Stimulated activated CD4-positive, alpha-beta T cell treated with anti-CD3 and anti-CD28 coated beads, Interleukin-2, amount 100 ng/mL, for 48 hours (primary cell): ENCODE measurements at places on chromosomes 2 and 18.

- no peak for DNase-seq
Observed at GRCh38 chr2:158619496-158619895, 162.7 kb downstream of the PKP4 start.

GRCh38 chr2:191318729-191319078 is 73.5 kb downstream of the MYO1B start:
- no peak for DNase-seq

DNA sequence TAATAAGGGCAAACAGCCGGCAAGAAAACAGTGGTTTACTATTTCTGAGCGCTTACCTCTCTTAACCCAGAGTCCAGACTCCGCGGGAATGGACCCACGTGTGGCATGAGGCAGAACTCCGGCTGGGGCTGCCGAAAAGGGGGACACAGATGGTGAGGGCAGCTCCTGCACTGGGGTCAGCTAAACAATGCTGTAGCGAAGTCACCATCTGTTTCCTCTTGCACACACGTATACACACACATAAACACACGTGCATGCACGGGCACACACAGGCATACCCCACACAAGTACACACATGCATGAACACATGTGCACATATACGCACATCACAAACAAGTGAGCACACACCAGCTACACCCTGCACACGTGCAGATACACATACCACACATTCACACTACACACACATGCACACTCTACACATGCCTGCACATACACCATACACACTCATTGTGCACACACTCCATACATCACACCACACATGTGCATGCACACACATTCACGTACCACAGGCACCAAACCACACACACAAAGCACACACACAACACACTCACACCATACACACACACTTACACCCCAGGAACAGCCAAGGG is 105.9 kb upstream of the ID2 start:
- no peak for DNase-seq

DNA sequence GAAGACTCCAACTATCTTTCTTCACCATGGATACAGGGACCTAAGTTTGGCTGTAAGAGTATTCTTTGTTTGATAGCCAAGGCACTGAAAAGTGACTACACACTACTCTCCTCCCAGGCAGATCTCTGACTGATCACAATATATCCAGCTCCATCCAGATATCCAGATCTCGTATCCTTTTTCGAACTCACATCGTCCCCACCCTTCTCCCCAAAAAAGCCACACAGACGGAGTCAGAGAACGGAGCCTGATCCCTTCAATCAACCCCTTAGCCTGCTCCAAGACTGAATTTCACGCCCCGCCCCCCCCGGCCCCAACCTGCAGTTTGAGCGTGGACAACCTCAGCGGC is 533 bp downstream of the DHX57 start:
- DNase-seq = no peak

DNA sequence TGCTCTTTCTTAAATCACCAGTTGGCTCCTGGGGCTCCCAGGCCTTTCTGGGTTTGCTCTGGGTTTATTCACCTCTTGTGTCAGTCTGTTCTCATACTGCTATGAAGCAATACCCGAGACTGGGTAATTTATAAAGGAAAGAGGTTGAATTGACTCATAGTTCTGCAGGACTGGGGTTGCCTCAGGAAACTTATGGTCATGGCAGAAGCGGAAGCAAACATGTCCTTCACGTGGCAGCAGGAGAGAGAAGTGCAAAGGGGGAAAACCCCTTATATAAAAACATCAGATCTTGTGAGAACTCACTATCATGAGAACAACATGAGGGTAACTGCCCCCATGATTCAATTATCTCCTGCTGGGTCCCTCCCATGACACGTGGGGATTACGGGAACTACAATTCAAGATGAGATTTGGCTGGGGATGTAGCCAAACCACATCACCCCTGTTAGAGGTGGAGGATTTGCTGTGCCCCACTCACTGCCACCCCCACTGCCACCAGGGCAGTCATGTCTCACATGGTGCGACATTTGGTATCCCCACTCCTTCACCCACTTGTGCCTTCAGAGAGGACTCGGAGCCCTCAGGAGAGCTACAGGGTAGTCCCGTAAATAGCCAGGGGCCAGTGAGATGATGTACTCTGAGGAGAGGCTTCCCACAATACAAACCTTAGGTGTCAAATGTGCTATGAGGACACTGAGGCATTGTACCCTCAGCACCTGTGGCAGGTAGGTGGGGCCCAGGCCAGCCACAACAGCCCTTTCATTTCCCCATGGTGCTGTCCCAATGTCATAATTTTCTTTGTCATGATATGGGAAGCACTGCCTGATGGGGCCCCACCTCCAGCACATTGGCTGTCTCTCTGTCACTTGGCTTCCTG is 35.7 kb downstream of the CDC42EP3 start:
- peak; percentile 56 for DNase-seq

DNA sequence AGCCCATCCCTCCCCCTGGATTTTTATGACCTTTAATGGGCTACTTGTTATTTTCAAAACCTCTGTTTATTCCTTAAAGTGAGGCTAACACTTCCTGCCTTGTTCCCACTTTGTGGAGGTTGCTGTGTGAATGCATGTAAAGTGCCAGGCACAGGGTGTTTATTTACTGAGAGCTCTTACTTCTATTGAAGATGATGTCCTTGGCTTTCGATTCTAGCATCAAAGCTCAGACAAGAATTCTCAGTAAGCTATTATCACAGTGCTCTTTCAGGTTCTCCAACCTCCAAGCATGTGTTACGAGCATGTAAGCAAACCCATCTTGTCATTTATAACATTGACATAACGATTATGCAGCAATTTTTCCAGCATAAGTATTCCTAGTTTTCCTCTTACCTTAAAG is 44.2 kb downstream of the DPYSL5 start:
- no peak for DNase-seq

- DNase-seq = no peak
Observed at GRCh38 chr2:228543117-228543516, 361.6 kb upstream of the SPHKAP start.

DNA sequence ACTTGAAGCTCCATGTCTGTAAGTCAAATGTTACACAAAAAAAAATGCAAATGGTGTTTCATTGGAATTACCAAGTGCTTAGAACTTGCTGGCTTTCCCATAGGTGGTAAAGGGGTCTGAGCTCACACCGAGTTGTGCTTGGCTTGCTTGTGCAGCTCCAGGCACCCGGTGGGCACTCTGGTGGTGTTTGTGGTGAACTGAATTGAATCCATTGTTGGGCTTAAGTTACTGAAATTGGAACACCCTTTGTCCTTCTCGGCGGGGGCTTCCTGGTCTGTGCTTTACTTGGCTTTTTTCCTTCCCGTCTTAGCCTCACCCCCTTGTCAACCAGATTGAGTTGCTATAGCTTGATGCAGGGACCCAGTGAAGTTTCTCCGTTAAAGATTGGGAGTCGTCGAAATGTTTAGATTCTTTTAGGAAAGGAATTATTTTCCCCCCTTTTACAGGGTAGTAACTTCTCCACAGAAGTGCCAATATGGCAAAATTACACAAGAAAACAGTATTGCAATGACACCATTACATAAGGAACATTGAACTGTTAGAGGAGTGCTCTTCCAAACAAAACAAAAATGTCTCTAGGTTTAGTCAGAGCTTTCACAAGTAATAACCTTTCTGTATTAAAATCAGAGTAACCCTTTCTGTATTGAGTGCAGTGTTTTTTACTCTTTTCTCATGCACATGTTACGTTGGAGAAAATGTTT is 97.9 kb upstream of the IL1R2 start:
- DNase-seq = no peak

- DNase-seq = no peak
Observed at GRCh38 chr2:156489195-156489594, 53.0 kb downstream of the GPD2 start.

- DNase-seq = no peak
Observed at GRCh38 chr2:61926531-61927477, 21.3 kb downstream of the COMMD1 start.

- no peak for DNase-seq
Observed at GRCh38 chr2:63189026-63189425, 138.4 kb downstream of the OTX1 start.

DNA sequence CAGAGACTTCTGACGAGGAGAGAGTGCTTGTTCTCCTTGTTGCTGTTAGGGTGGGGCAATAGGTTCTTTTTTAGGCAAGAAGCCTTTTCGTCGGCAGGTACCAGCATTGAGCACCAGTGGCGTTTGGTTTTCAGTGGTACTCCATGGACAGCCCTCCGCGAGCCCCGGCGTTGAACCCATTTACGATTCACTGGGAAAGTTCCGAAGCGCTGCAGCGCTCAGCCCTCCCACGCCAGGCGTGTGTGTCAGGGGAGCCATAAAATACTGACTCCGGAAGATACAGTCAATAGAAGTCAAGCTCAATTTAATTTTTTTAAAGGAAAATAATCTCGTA is 494 bp upstream of the ROCK1 start:
- no peak for DNase-seq

GRCh38 chr2:111663471-111664274 is 220.3 kb downstream of the ANAPC1 start:
- DNase-seq = no peak

DNA sequence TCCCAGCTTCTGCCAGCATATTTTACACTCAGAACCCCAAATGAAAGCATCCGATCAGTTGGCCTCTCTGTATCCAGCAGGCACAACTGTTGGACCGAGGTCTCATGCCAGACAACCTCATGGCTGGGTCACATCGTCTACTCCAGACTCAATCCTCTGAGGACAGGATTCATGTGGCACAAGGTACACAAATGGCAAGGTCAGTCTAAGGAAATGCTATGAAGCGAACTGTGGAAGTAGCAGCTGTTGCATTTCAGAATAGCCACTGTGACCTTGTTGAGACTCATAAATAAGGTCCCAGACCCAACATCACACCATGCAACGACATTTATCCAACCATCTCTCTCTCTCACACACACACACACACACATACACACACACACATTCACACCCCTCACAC is 7.1 kb upstream of the FZD7 start:
- no peak for DNase-seq

DNA sequence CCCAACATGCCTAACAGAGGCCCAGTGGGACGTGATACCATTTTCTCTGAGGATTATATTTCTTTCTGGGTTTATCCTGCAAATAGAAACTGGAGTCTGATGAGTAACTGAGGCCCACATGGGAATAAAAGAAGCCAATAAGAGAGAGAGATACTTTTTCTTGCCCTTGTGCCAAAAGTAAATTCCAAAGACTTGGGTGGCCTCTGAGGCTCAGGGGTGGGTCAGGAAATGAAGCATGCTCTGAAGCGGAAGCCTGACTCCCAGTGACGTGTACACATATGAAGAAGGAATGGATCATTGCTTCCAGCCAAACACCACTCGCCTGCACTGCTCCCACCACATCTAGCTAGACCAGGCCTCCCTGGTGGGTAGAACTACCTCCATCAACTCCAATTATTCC is 273.6 kb upstream of the NCKAP5 start:
- DNase-seq = no peak

DNA sequence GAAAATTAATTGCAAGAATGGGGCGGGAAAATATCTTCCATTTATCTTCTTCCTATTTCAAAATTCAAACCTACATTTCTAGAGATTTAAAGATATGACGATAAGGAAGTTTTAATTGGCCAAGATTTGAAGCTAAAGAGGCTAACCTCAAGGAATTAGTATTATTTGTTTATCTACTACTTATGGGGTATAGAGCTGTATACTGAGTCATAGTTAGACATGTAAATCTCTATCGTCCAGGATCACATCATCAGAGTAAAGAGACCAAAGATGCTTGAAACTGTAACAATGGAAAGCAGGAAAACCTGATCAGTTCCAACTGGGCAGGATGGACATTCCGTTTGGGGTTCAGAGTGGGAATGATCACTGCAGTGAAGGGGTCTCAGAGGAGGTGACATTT is 95.2 kb upstream of the KLF7 start:
- no peak for DNase-seq

DNA sequence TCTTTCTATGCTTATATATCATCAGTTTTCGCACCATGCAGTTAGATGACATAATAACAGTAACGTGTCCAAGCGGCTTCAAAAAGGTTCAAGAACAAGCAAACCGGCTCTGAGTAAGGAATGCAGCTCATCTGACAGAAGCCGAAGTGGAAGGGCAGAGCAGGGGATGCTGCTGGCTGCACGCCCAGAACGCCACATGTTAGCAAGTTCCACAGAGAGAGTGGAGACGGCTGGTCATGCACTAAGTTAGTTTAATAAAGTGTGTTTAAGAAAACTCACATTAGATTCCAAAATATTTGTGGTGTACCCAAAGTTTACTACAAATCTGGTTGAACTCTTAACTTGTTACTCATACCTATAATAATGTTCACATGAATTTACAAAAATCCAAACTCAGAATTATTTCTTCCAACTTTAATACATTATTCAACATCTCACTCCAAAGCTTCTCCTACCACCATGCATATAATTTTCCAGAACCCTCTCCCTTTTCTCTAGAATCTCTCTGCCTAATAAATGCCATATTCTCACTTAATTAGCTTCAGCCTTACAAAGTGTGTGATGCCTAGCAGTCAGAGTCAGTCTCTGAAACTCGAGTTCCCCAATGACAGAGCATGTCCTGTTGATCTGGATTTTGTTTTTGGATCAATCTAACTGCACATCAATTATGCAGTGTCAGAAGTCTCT is 170.0 kb downstream of the DNAH7 start:
- no peak for DNase-seq

GRCh38 chr18:37872562-37872961 is 307.0 kb upstream of the CELF4 start:
- no peak for DNase-seq

DNA sequence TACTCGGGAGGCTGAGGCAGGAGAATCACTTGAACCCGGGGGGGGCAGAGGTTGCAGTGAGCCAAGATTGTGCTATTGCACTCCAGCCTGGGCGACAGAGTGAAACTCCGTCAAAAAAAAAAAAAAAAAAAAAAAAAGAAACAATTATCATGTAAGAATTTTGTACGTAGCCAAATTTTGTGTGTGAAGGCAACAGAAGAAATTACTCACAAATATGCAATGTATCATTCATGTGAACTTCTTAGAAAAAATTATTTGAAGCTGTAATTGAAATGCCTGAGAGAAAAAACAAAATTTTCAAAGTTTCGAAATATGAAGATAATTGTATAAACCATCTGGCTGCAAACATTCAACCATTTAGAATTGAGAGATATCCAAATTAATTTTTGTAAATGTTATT is 204.8 kb upstream of the PARD3B start:
- no peak for DNase-seq

DNA sequence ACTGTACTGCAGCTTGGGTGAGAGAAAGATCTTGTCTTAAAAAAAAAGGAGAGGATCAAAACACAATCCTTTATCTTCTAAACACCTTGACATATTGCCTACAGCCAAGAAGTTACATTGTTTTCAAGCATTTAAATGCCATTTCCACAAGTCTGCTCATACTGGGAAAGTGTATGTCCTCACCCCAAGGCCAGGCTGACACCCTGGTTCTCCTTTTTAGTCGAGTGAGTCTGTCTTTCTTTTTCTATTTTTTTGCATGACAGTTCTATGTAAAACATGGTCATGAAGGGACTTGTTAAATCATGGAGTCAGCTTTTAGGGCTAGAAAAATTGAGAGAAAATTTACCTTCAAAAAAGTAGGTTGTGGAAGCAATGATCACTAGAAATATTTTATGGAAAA is 233.3 kb downstream of the FAM210A start:
- DNase-seq = no peak

- no peak for DNase-seq
Observed at GRCh38 chr2:36404318-36404717, 48.7 kb downstream of the CRIM1 start.
